Brain microvascular endothelial cell (primary cell): ENCODE measurements at places on chromosomes 2 and 18.

DNA sequence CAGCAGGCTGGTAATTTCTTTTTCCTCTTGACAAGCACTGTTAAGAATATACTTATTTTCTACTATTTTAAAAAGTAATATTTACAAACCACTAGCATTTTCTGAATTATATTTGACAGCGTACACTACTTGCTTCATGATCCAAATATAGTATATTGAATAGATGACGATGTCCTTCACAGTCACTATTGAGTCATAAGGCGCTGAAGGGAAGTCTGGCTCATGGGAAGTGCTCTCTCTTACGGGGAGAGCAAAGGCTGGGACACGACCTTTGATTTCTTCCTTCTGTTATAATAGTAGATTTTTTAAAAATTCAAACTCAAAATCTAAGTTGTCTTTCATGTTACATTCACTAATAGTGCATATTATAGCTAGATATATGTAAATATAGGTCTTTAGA lies 357.1 kb downstream of the SOCS6 start:
- DNase-seq, result no peak

- no peak for DNase-seq
Measured at GRCh38 chr2:54317973-54318372, 61.9 kb upstream of the TSPYL6 start.

DNA sequence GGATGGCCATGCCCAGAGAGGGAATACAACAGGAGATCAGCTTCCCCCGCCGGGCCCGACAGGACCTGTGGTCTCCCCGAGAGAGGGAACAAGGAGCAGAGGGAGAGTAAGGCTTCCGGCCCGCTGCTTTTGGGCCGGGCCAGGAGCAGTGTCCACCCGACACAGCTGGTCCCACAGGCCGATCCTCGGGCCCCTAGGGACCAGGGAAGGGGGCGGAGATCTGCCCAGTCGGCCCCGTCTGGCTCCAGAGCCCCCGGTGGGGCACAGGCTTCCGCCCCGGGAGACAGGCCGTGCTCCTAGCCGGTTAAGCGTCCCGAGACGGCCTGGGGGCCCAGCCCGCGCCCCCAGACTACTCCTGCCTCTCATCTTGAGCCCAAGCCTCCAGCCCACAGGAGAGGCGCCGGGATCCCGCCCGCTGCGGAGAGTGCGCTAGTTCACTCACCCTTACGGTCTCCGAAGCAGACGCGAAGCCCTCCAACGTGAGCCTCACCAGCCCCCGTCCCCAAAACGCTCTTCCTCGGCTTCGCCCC lies at the start of gene MCFD2:
TSS of gene MCFD2 (minus strand) at position 526 of the 530 bp plus-strand sequence. CDS start 6,635 bp downstream, outside the sequence.
- DNase-seq, result no peak

DNA sequence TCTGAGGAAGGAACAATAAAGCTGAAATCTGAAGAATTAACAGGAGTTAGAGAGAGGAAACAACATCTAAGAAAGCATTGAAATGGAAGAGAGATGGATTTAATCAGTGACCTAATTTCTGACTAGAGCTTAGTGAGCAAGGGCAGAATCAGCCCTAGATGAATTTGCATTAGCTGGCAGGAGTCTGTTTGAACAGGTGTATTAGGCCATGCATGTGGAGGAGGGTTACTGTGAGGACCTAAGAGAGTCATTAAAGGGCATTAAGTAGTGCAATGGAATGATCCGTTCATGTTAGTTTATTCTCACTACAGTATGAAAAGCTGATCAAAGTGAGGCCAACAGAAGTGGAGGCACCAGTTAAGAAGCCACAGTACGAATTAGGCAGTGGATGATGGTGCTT lies 285.3 kb downstream of the GRB14 start:
- DNase-seq, result no peak

GRCh38 chr2:231339316-231339715 lies 56.2 kb upstream of the B3GNT7 start:
- DNase-seq, result no peak

DNA sequence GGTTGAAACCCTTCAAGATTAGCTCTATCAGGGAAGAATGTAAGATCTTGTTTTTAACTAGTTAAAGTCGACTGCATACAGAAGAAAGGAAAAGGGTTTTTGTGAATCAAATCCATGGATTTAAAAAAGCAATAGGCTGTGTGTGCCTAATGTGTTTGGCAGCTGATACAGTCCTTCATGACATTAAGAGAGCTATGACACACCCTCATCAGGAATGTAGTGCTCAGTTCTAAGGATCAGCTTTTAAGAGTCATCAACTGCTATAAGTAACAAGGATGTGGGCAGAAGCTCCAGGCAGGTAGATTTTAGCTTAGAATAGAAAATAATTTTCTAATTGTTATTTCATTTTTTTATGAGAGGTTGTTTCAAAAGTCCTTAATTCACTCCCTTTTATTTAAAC lies 52.9 kb downstream of the PPP1R1C start:
- peak; percentile 49 for DNase-seq

GRCh38 chr2:241599615-241600014 lies 37.3 kb downstream of the THAP4 start:
- DNase-seq, result no peak

GRCh38 chr18:5253910-5254309 lies 41.6 kb downstream of the ZBTB14 start:
- DNase-seq, result peak; percentile 6

GRCh38 chr2:198660501-198660900 lies 797.2 kb downstream of the SATB2 start:
- DNase-seq, result no peak

DNA sequence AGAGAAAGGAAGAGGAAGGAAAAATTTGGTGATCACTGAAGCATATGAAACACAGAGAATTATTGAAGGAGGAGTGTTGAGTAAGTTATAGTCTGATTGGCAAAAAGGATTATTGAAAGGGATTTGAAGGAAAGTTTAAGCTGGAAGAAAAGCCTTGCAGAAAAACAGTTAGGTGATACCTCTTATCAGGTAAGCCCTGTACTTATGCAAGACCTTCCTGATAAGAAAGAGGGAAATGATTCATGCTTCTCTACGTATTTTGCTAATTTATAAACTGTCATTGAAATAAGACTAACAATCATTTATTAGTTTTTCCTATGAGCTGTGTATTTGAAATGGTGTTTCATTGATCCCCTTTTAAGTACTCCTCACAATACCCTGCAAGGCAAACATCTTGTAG lies 793.9 kb upstream of the NRXN1 start:
- no peak for DNase-seq

DNA sequence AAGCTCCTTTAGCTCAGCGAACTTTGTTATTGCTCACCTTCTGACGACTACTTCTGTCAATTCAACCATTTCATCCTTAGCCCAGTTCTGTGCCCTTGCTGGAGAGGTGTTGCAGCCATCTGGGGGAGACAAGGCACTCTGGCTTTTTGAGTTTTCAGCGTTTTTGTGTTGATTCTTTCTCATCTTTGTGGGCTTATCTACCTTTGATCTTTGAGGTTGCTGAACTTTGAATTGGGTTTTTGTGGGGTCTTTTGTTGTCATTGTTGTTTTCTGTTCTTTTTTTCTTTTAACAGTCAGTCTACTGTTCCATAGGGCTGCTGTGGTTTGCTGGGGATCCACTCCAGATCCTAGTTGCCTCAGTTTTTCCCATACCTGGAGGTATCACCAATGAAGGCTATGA lies 57.3 kb downstream of the GTF3C3 start:
- DNase-seq, result no peak

- no peak for DNase-seq
Measured at GRCh38 chr2:27324720-27325119, 1.8 kb upstream of the MPV17 start.

DNA sequence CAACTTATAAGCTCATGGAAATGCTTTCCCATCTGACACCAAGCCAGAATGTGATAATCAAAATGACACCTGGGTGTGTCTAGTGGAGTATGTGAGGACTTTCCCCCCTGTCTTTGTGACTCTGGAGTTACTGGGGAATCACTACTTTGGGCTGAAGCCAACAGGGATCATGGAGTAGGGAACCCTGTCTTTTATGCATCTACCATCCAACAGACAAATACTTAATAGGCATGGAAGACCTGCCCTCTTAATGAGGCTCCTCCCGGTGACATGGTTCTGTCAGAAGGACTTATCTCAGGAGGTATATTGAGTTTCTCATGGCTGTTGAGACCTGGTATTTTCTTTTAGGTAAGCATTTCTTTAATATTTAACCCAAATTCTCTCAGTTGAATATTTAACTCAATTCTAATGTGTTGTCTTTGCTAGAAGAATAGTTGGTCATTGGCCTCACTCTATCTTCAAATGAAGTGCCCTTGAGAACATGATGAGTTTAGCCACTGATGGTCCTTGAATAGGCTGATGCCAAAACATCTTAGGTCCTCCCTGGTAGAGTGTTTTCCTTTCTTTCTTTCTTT lies 42.1 kb downstream of the TGIF1 start:
- no peak for DNase-seq

- DNase-seq, result no peak
Measured at GRCh38 chr2:3302751-3303582, 74.7 kb downstream of the EIPR1 start.

DNA sequence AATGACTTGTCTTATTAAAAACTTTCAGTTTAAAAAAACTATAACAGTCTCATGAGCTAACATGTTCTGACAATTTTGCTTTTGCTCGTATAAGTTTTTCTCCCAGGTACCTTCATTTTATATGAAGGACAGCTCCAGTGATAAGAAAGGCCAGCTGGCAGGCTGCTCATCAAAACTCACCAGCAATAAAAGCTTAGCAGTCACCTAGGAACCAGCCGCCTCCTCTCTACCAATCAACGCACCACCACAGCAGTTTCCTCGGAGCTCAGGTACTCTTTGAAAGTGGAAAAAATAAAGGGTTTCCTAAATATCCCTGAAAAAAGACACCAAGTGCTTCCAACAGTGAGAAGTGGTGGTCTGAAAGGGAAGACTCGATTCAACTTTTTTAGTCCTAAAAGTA lies 100.9 kb upstream of the CCDC150 start:
- DNase-seq, result no peak

DNA sequence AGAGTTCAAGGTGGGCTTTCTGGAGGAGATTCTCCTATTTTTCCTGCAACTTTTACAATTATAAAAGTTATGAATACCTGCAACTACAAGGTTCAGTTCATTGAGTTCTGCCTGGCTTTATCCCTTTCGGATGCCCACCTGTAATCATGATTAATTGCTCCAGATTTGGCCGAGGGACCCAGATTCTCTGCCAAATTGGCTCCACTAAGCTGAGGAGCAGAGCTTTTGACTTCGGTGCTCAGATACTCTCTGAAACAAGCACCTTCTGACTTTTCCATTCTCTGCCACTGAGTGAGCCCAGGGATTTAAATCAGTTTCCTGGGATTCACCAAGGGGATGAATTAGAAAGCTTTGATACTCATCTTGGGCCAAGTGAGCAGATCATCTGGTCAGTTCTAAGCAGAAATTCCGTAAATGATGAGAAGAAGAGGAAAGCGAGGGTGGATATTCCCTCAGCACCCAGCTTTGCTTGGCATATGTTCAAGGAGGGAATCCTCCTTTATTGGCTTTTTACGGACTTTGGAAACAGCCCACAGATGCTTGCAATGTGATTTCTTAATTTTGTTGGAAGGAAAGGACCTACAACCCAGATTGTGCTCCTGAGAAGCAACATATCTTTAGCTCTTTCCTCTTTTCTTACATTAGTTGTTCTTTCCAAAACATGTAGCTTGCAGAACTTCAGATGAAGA lies 179.2 kb downstream of the SETBP1 start:
- no peak for DNase-seq

GRCh38 chr2:20190876-20191713 lies 33.8 kb downstream of the SDC1 start:
- DNase-seq, result no peak

GRCh38 chr2:109558076-109558882 lies 55.5 kb downstream of the SEPTIN10 start:
- peak; percentile 71 for DNase-seq

DNA sequence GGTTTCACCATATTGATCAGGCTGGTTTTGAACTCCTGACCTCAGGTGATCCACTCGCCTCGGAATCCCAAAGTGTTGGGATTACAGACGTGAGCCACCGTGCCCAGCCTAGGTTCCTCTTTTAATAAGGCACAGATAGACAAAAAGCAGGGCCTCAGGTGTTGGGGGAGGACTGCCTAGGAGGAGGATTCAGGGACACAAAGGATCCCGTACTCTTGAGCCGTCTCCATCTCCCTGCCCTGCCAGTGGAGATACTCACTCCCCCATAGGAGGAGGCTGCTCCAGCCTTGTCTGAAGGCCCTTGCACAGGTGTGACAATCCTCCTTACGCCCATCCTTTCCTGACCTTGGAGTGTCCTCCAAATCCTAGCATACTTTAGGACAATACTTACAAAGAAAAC lies 32.0 kb upstream of the TFCP2L1 start:
- DNase-seq, result no peak

- no peak for DNase-seq
Measured at GRCh38 chr2:49306925-49307324, 152.6 kb upstream of the FSHR start.

GRCh38 chr18:46335534-46336101 lies 231.4 kb downstream of the HAUS1 start:
- DNase-seq, result no peak

DNA sequence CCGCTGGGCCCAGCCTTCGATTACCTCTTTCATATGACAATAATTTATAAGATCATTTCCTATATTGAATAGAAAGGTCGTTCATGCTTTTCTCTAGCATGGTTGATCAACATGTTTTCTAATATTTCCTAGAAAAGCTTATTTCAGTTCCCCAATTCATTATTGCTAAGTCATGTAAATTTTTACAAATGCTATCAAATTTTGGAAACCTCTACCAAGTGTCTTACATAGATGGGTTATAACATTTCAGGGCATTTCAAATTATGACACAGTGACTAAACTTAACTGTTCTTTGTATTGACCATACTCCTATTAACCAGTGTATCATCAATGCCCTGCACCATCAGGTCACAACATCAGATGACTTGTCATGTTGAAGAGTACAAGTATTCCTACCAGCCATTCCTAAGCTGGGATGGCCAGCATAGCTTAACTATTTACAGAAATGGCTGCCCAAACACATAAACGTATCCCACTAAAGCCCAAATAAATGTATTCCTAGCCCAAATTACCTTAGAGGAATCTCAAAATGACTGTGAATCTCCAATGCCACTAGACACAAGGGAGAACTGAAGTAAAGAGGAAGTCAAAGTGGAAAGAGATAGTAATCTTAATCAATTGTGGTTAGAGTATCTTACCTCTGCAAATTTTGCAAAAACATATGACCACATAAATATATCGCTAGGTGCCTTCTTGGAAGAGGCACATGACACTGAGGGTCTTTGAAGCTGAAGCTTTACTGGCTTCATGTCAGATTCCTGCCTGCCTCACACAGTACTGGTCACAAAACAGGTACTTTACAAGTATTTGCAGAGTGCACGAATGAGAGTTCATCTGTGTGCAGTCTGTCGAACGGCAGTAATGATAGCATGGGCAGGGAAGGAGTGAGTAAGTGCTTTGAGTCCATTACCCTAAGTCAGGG lies 87.3 kb upstream of the TLK1 start:
- no peak for DNase-seq

GRCh38 chr2:186126181-186126580 lies 359.9 kb upstream of the ZC3H15 start:
- DNase-seq, result no peak

GRCh38 chr18:13227910-13228309 lies 9.3 kb downstream of the LDLRAD4 start:
- no peak for DNase-seq

DNA sequence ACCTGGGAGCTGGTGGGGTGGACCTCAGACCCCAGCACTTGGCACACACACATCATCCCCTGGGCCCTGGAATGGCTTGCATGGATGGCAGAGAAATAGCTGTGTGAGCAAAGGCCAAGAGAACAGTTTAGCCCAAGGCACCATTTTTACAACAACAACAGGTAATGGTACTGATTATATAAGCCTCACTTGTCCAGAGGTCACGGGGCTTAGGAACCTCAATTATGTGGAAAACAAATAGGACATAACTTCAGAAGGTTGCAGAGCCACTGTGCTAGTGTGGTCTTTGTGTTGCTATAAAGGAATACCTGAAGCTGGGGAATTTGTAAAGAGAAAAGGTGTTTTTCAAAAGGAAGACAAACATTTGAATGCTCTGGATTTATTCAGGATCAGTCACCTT lies 13.2 kb downstream of the STEAP3 start:
- DNase-seq, result no peak
